M059J (cell line): ENCODE measurements at places on chromosomes 7 and 10. TPM values are rescaled to one million over a fixed set of nuclear protein-coding genes. Genes with fewer than 3 reads are reported as not detected.

The SP8 gene
- not detected in 2 replicates for total RNA-seq

The RNF133 gene
- total RNA-seq: 0.10 TPM in 1 of 2 replicates, not detected in the other

DNA sequence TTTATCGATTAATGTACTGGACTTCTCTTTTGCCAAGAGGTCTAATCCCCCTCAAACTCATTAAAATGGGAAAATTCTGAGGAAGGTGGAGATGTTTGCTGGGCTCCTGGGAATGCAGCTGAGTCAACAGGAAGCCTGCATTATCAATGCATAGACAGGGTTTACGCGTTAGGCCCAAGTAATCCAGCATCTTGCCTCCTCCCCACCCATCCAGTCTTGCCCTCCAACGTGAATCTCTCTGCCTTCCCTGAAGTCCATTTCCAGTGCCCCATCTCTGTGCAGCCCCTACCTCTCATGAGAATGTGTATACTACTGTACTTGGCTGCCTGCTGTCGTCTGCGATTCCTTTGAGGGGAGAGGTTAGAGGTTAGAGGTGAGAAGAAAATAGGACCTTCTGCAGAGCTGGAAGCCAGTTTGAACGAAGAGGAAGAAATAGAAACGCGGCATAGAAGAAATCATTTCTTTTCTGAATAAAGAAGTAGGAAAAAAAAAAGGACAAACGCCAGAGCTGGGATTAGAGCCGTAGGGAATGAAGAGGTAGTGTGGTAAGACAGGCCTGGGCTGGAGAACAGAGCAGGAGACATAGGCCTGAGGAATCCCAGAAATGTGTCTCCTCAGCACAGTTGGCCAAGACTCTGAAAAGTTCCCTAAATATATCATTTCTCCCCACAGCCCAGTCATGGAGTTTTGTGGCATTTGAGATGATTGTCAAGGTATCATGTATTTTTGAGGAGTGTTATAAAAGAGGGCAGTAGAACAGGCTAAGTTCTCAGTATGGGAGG is 75.6 kb downstream of the MYOF start:
- no peak for DNase-seq

The MSMB gene
- total RNA-seq: not detected in 2 replicates

- DNase-seq: no peak
Observed at GRCh38 chr10:100135486-100135885, 50.3 kb downstream of the ERLIN1 start.

GRCh38 chr7:23247046-23247602 is 549 bp downstream of the GPNMB start:
- DNase-seq: no peak

The IDI2 gene
- not detected in 2 replicates for total RNA-seq

The OR6B1 gene
- total RNA-seq: not detected in 2 replicates

DNA sequence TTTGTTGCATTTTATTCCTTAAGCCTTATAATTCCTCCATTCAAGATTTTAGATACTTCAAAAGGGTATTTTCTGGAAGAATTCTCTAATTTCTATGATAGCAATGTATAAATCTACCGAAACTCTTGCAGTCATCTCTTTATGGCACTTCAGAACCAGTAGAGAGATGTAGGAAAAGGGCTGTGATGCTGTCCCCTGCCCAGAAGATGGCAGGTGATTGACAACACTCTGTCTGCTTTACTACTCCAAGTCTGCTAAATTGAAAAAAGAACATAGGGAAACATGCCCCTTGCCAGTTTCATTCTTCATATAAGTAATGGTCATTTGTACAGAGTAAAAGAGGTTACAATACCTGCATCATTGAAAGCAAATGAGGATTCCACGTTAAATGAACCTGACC is 5.1 kb downstream of the TCTN3 start:
- no peak for DNase-seq

The PDE6C gene
- total RNA-seq: not detected in 2 replicates

DNA sequence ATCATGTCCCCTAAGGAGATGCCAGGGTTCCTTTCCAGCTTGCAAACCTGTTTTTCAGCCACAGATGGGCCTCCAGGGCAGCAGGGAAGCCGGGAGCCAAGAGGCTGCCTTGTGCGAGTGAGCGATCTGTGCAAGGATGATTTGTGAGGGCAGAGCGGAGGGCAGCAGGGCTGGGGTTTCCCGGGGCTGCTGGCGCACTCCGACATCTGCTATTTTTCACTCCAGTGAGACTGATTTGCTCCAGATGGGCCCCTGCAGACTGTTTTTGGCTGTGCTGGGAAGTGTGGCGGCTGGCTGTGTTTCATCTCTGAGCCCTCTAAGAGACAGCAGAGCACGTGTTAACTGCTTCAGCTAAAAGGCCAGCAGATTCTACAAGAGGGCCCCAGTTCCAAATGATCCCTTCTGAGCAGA is 466.2 kb downstream of the TYW1 start:
- no peak for DNase-seq

DNA sequence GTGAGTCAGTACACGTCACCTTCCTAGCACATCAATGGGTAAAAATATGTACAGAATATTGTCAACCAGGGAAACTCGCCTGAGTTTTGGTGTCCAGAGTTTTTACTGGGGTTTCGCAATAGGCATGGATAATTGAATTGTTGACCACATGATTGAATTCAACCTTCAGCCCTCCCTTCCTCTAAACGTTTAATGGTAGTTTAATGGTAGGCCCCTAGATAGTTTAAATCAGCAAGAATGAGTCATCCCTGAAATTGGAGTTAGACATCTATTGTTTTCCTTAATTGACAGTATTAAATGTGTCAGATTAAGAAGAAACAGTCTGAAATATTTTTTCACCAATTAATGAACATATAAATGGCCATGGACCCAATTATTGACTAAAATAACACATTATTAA is 57.8 kb upstream of the CACNA2D1 start:
- DNase-seq: peak; percentile 7

DNA sequence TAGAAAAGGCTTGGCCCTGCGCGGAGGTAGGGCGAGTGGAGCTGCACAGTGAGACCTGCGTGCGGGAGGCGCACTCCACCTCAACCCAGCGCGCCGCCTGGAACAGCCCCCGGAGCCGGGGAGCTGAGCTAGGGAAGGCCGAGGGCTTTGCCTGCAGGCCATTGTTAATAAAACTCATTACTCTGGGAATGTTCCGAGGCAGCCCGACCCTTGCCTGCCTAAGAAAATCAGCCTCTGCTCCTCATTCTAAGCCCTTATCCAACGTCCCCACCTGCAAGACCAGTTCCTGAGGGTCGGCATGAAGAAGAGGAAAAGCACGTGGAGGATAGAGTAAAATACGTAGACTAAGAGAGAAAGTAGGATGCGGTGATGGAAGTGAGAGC is 55.3 kb downstream of the C7orf25 start:
- DNase-seq: no peak

The HOXA1 gene
- total RNA-seq: 8.2 and 9.1 TPM in 2 replicates

DNA sequence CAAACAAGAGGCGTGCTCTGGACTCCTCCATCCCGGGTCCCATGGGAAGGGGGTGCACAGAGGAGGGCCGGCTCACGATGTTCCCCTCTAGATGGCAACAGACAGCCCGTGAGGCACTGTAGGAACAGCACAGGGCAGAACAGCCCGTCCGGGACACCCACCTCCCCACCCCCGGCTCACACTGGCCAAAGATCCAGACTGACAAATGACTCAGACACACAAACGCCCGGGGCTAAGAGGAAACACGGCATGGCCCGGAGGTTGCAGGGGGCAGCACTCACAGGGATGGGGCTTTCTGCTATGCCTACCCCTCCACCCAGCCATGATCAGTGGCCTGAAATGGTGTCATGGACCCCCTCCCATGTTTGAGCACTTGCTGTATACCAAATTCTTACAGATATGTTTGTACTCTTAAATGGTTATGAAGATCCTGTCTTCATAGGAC is 4.9 kb upstream of the ELN start:
- DNase-seq: peak; percentile 90

- no peak for DNase-seq
Observed at GRCh38 chr7:152737833-152738232, 21.7 kb upstream of the ACTR3B start.
